ENCODE measurements at places on chromosomes 16 and 17.
A peak's percentile ranks its signal among the peaks of the same experiment; 100 is the strongest.

GRCh38 chr17:48812001-48812400 lies 5.0 kb downstream of the TTLL6 start:
- no peak for DNase-seq

- DNase-seq, result no peak
Measured at GRCh38 chr17:75440738-75441448, 15.5 kb upstream of the TMEM94 start.

GRCh38 chr16:3836641-3837040 lies 43.9 kb downstream of the CREBBP start:
- no peak for DNase-seq

DNA sequence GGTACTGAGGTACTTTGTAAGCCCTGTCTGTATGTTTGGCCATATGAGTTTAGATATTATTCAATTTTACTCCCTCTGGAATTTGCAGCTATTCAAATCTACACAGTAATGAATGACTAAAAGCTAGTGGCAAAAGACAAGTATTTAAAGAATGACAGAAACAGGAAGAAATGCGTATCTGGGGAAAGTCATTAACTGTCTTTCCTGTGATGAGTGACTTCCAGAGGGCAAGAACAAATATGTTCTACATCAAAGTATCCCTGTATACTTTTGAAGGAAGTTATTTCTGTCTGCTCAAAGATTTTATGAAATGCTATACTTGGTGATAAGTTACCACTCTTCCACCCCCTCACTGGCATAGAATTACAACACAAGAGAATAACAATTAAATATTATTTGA lies 489.3 kb upstream of the SOX9 start:
- no peak for DNase-seq

- DNase-seq, result no peak
Measured at GRCh38 chr16:53147500-53148065, 92.8 kb downstream of the CHD9 start.

DNA sequence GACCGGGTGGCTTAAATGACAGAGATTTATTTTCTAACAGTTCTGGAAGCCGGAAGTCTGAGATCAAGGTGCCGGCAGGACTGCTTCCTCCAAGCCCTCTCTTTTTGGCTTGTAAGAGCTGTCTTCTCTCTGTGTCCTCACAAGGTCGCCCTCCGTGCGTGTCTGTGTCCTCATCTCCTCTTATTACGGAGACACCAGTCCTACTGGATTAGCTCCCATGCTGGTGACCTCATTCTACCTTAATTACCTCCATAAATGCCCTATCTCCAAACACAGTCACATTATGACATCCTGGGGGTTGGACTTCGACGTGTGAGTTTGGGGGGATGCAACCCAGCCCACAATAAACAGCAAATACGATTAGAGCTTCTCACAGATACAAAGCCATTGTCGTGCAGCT lies 161.5 kb downstream of the FOXL1 start:
- DNase-seq, result no peak

GRCh38 chr16:31134625-31135534 lies 647 bp downstream of the PRSS8 start:
- no peak for DNase-seq

GRCh38 chr16:11297492-11298142 lies 16.5 kb upstream of the PRM1 start:
- DNase-seq, result peak; percentile 8

DNA sequence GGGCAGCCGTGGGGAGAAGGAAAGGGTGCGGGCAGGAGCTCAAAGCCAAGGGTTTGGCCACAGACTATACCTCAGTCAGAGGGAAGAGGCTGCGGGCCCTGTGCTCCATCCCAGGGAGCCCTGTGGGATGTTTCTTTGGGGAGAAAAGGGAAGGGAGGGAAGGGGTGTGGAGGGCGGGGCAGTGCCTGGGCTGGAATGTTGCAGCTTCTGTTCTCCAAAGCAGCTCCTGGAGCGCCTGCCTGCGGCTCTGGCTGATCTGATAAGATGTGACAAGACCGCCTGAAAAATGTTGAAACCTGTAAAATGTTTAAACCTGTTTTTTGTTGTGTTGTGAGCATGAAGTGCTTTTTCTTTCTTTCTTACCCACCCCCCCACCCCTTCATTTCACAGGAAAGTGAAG lies 32.8 kb downstream of the WNT3 start:
- DNase-seq, result no peak

GRCh38 chr16:69469807-69470561 lies 45.6 kb downstream of the CYB5B start:
- no peak for DNase-seq

DNA sequence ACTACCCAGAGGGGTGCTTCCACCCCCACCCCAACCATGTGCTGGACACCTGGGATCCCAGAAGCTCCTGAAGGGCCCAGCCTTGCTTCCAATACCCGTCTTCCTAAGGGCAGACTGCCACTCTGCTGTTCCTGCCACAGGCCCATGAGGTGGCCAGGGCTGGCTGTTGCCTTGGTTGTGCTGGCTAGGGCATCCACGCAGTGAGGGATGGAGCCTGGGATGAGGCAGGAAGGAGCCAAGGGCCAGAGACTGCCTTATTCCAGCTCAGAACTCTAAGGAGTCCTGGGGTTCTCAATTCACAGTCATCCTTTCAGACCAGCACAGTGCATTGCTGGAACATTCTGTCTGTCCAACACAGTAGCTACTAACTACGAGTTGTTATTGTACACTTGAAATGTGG lies 37.8 kb downstream of the BCO1 start:
- DNase-seq, result no peak

DNA sequence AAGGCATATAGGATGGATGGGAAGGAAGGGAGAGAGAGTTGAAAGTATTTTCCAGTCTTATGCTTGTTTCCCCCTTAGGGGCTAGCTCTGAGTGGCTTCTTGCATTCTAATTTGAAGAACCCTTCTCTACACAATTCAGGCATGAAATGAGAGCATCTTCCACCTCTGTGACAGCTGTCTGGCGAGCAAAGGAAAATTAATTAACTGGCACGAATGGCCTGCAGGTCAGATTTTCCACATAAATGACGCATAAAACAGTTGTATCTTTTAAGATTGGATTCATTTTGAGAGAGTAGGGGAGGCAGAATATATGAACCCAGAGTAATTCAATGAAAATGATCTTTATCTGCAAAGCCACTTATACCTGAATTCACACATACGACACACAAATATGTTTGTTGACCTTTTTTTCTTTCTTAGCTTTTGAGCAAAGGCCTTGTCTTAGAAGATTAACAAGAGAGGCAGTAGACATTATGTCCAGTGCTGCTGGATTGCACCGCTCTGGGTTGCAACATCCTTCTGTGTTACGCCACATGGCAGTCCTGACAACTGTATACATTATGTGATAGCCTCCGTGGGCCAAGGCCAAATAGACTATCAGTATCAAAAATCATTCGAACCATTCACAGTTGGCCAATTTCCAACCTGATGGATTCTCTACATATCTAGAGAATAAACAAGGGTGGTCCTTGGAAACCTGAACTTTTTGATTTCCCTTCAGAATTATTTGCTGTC lies 173.0 kb upstream of the GOT2 start:
- no peak for DNase-seq

GRCh38 chr17:38984666-38985065 lies 17.5 kb upstream of the FBXO47 start:
- no peak for DNase-seq

DNA sequence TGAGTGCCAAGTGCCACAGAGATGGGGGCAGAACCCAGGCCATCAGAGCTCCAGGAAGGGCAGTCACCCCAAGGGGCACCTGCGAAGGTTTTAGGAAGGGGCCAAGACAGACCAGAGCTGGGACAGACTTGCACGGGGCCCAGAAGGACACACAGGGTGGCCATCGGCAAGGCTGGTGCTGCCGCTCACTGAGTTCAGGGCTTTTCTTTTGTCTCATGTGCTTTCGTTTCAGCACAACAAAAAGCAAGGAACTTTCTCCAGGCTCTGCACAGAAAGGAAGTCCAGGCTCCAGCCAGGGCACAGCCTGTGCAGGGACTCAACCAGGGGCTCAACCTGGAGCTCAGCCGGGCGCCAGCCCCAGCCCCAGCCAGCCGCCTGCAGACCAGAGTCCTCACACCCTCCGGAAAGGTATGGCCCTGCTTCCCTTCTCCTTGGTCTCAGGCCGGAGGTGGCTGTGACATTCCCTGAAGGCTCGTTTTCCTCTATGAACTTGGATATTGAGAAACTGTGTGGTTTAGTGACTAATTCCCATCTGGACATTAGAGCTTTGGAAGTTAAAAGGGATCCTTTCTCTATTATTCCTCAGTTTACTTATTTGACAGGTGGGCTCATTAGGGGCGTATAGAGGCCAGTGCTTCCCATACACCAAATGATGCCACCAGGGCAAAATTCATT lies 37.9 kb downstream of the ELAC2 start:
- DNase-seq, result no peak

DNA sequence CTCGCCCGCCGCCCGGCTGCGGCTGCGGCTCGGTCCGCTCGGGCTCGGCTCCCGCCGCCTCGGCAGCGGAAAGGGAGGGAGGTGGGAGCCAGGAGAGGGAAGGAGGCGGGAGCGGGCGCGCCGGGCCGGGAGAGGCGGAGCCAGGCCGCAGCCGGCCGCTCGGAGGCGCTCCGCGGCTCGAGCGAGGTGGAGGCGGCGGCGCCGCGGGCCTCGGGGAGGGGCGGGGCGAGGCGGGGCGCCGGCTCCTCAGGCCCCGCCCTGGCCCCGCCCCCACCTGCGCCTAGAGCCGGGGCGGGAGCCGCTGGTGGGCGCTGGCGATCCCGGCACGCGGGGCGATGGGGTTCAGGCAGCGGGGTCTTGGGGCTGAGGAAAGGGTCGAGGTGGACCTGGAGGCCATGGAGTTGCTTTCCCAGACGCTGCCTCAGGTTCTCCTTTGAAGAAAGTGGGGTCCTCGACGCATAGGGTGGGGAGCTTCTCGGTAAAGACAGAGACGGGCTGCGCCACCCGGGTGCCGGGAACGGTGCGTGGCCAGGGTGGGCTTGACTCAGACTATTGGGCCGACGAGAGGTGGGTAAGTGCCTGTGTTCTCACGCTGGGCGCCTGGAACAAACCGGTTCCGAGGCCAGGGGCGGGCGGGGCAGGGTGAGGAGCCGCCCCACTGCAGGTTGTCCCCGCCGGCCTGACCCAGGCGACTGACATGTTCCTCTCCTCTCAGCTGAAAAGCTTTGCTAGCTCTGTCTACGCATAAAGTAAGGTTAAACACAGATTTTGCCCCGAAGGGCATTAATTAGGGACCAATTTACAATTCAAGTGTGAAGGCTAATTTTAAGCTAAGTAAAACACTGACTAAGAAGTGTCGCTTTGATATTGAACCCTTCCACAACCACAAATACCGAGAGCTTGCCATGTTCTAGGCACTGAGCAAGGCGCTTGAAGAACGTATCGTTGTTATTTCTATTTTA lies at the start of gene CMTM4:
TSS of gene CMTM4 (minus strand) at position 75 of the 962 bp plus-strand sequence. CDS start 218 bp downstream, outside the sequence.
- DNase-seq, result peak; percentile 24

DNA sequence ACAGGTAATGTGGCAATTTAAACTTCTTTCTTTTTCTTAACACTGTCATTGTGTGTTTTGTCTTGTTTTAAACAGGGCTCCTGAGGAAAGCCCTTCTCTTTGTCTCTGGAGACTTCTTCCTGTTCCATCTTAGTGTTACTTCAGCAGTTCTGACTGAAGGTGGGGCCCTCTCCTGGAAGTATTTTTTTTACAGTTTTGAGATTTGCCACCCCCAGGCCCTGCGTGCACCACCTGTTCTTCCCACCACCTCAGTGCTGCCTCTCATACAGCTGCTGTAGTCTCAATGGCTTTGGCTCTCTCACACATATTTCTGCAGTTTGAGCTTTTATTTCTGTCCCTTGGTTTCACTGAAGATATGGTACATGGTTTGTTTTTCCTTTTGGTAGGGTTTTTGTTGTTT lies 52.5 kb upstream of the ALDH3A1 start:
- no peak for DNase-seq

- DNase-seq, result no peak
Measured at GRCh38 chr16:53964145-53964790, 260.3 kb downstream of the FTO start.

DNA sequence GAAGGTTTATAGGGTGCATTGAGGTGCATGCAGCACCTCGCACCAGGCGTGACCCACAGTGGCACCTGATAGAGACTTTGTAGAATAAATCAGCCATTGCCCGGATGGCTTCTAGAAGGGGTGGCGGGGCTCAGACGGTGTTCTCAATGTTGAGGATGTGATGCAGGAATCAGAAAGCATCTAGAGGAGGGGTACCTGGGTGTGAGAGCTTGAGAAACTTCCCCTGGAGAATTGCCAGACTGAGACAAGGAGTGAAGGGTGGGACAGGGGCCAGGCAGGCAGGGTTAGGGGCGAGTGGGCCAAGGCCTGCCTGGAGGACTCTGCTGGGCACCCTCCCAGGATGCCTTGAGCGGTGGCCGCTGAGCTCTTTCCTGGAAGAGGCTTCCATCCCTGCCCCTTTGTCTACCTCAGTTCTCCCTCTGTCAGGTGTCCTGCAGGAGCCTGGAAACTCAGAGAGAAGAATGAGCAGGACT lies 9.3 kb upstream of the ADGRG1 start:
- no peak for DNase-seq

- DNase-seq, result no peak
Measured at GRCh38 chr16:87808108-87808507, 42.3 kb upstream of the KLHDC4 start.

GRCh38 chr17:29914819-29915537 lies 15.1 kb downstream of the SSH2 start:
- DNase-seq, result no peak

DNA sequence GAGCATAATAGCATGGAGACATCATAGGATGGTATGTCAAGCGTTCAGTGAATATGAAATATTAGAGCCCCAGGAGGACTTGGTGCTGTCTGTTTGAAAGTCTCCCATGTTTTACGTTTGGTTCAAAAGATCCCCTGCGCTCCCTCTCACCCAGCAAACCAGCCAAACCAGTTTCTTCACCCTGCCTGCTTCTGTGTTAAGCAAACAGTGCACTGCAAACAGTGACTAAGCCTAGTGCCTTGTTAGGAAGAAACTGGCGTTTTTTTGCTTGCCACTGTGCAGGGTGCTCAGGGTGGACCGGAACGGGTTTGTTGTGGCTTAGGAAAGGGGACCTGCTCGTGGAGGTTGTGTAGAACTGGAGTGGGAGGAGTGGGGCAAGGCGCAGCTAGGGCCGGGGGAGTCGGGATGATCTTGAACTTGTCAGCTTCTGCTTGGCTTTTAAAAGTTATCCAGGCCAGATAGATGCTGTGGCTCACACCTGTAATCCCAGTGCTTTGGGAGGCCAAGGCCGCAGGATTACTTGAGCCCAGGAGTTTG lies 7.7 kb downstream of the CDH1 start:
- DNase-seq, result no peak
